NAMALWA (cell line): ENCODE measurements at places on chromosomes 2 and 18.

- DNase-seq: peak; percentile 19
Observed at GRCh38 chr18:63446266-63446665, 24.0 kb upstream of the VPS4B start.

DNA sequence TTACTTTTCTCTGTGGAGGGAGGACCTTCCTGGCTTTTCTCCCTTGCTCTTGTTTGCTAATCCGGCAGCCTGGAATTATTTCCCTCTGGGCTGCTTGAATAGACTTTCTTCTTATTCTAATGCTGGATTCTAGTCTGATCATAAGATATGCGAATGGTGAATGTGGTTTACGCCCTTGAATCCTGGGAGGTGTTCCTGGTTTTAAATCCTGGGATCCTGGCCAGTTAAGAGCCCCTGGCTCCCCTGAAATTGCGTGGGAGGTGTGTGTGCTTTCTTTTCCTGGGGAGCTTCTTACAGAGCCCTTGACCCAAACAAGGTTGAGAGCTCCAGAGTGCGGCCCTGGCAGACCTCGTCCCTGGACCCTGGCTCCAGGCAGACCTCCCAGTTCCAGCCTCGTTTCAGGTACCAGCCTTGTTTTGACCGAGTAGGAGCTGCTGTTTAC is 2.8 kb downstream of the SH3BP4 start:
- no peak for DNase-seq

DNA sequence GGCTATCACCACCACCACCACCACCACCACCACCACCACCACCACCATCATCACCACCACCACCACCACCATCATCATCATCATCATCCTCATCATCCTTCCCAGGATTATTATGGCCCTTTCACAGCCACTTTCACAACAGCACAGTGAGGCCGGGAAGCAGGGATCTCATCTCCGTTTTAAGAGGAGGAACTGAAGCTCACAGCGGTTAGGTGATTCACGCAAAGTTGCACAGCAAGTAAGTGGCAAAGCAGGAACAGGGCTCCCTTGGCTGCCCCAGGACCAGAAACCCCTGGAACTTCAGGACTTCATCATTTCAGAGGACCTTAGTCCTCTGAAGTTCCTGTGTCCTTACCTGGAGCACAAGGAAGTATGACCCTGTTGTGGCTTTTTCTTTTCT is 26.8 kb downstream of the MRPL35 start:
- no peak for DNase-seq

DNA sequence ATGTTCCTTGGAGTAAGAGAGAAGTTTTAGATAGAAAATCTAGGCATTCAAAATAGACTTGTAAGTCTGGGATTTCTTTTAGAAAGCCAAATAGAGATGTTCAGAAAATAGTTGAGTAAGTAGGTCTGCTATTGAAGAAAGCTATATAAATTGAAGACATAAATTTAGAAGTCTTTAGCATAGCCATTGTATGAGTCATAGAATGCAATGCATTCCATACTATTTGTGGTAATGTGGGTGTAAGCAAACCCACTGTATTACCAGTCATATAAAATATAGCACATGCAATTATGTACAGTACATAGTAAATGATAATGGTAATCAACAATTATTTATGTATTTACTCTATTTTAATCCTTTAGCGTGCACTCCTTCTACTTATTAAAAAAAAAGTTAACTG is 14.1 kb downstream of the MC4R start:
- no peak for DNase-seq

DNA sequence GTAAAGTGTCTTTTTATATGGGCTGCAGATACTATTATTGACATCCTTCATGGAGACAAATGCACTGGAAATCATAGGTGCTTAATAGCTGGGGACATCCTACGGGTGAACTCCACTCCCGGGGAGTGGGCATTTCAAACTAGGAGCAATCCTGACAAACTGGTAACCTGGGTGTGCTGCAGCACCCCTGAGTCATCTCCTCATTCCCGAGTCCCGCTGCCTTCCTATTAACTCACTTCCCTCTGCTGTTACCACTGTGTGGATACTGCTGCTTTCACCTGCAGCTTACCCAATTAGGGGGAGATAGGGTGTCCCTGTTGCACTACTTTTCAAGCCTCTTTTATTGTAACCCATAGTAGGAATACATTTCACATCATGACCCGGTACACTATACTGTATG is 134.2 kb downstream of the RAPGEF4 start:
- no peak for DNase-seq

- DNase-seq: no peak
Observed at GRCh38 chr18:29172756-29173067, 995.8 kb upstream of the CDH2 start.

GRCh38 chr2:230899786-230900185 is 25.3 kb downstream of the GPR55 start:
- no peak for DNase-seq

- no peak for DNase-seq
Observed at GRCh38 chr2:660586-661359, 16.4 kb downstream of the TMEM18 start.

- no peak for DNase-seq
Observed at GRCh38 chr2:55954306-55955035, 30.9 kb upstream of the EFEMP1 start.

DNA sequence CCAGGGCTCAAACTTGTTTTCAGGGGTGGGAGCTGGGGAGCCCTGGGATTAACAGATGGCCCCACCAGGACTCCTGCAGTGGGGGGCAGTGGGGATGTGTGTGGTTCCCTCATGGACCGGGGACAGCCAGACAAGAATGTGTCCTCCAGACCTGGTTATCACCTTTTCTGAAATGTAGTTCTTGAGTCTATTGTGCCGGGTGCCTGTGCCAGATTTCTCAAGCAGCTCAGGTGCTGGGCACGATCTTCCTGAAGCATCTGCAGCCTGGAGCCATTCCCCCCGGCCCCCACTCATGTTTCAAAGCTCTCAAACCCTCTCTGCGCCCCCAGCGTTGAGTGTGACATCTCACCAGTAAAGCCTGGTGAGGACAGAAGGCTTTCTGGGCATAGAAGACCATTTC is 48.4 kb upstream of the HAAO start:
- no peak for DNase-seq

GRCh38 chr2:157251932-157252331 is 5.6 kb upstream of the GALNT5 start:
- DNase-seq: no peak

DNA sequence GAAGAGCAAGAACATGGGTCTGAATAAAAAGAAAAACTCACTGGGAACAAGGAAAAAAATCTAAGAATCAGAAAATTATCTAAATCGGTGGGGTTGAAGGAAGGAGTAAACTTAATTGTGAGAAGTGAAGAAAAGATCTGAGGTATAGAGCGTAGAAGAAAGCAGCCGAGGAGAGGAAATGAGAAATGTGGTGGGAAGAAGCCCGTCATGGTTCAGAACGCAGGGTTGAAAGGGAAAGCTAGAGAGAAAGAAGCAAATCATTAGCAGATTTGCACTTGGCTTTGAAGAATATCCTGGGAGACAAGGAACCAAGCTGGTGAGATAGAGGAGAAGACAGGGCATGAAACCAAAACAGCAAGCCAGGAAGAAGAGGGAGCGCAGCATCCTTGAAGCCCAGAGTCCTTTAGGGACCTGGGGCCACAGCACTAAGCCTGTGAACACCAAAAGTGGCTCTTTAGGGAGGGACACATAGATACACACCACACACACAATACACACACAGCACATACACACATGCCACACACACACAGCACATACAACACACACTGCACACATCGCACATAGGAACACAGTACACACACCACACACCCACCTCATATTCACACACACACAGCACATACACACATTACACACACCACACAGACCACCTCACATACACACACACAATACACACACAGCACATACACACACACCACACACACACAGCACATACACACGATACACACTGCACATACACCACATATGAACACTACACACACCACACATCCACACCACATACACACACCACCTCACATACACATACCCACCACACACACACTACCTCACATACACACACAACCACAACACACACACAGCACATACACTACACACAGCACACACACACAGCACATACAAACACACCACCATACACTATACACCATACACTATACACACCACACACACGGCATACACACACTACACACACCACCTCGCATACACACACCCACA is 274.6 kb downstream of the ETAA1 start:
- peak; percentile 1 for DNase-seq

DNA sequence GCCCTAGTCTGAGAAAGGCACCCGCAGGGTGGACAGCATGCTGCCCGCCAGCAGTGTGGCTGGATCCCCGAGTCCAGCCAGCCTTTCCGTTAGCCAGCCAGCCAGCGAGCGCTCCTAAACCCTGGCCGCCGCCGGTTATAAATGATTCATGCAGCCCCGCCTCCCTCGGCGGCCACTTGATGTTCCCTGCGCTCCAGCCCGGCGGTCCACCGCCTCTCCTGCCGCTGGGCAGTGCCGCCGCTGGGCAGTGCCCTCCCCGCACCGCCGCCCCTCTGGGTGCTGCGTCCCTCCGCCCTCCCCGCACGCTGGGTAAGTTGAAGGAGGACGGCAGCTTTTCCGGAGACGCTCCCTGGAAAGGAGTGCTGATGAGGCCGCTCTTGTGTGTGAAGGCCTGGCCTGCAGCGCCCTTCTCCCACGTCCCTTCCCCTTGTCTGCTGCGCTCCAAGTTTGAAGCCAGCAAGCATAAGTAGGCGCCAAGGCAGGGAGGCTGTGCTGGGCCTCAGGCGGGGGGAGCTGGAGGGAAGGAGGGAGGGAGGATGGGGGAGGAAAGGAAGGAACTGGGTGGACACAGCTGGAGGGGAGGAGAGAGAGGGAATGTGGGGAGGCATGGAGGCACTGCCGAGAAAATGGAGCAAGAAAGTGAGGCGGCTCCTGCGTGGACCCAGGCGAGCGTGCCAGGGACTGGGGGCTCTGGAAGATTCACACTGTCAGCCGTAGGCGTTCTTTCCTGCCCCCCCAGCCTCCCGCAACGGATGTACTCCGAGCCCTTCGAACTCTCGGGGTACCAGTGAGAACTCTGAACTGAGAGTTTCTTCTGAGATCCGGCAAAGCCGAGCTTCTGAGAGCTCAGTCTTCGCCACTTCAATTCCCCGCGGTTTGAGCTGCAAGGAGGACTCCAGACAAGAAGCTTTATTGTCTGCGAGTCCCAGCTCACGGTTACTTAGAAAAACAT is 131.9 kb downstream of the GLI2 start:
- DNase-seq: no peak

GRCh38 chr2:219918944-219919343 is 291.5 kb downstream of the SLC4A3 start:
- DNase-seq: no peak

DNA sequence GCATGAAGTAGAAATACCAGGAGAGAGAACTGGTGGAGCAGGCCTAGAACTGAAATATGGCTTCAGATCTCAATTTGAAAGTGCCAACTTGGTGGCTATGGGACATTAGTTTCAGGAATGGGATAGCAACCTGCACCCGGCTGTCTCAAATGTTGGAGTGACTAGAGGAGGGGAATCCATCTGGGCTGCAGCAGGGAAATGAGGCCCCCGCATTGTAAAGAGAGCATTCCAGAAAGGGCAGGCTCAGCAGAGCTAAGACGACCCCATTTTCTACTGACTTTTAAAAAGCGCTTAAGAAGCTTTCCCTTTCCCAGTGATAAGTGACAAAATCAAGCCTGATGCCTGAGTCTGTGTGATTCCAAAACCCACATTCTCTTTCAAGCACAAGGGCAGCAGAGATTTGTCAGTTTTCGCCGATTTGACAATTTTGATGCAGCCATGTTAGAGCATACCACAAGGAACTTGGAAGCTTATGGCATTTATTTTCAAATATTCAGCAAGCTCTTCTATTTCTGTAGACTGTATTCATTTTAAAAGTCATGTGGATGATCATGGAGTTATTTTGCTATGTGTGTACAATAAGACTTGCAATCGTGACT is 119.8 kb upstream of the ARHGAP28 start:
- DNase-seq: no peak

GRCh38 chr2:213251618-213252017 is 32.6 kb upstream of the SPAG16 start:
- peak; percentile 81 for DNase-seq

GRCh38 chr2:212066546-212066945 is 472.1 kb downstream of the ERBB4 start:
- DNase-seq: no peak

- DNase-seq: no peak
Observed at GRCh38 chr18:24185805-24186204, 46.9 kb downstream of the CABYR start.

GRCh38 chr2:65595630-65596029 is 163.2 kb upstream of the SPRED2 start:
- no peak for DNase-seq

- DNase-seq: peak; percentile 26
Observed at GRCh38 chr18:45571714-45572113, 43.6 kb upstream of the SLC14A2 start.

- DNase-seq: no peak
Observed at GRCh38 chr2:240569998-240570530, 1.8 kb downstream of the RNPEPL1 start.

GRCh38 chr2:20986024-20986939 is 57.6 kb downstream of the APOB start:
- no peak for DNase-seq

GRCh38 chr2:180003073-180003472 is 4.0 kb downstream of the CWC22 start:
- DNase-seq: no peak

GRCh38 chr2:235502336-235502735 is 8.5 kb downstream of the AGAP1 start:
- DNase-seq: no peak

- DNase-seq: no peak
Observed at GRCh38 chr2:71060871-71061270, 7.6 kb upstream of the NAGK start.

GRCh38 chr2:77999376-77999775 is 477.2 kb upstream of the LRRTM4 start:
- no peak for DNase-seq

DNA sequence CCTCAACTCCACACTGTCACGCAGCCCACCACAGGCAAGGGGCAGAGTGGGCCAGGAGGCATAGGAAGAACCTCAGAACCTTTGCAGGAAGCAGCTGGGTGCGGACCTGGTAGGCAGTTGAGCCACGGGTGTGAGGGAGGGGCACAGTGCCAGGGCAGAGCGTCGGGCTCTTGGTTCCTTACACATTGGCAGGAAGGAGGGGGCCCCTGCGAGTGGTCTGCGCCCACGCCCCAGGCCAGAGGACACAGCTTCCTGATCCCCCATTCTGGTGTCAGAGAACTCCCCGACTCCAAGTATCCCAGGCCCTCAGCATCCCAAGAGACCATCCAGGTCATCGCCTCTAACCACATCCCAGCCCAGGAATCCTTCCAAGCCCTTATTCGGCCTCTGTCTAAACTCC is 61.5 kb downstream of the TNS1 start:
- DNase-seq: no peak

- no peak for DNase-seq
Observed at GRCh38 chr2:35714883-35715282, 640.7 kb upstream of the CRIM1 start.

DNA sequence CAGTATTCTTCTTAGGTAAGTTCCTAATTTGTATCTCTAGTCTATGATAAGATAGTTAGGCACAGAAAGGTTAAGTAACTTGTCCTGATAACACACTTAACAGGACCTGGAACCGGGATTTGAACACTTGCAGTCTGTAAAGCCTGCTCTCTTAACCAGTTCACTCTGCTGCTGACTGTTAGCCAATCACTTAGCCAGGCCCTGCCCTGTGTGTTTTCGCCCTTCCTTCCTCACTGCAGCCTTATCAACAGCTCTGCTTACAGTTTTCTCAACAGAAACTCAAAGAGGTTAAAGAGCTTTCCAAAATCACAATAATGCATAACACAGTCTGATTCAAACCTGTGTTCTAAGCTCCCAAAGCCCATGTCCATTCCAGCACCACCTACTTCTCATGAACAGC is 151.7 kb downstream of the TRABD2A start:
- DNase-seq: no peak

GRCh38 chr18:37628470-37629220 is 63.0 kb upstream of the CELF4 start:
- DNase-seq: no peak
